Esophagus squamous epithelium (tissue), 5 donors: ENCODE measurements at places on chromosomes 7 and 10.

GRCh38 chr10:123565691-123566660 is 100.2 kb upstream of the GPR26 start:
- no peak for DNase-seq

DNA sequence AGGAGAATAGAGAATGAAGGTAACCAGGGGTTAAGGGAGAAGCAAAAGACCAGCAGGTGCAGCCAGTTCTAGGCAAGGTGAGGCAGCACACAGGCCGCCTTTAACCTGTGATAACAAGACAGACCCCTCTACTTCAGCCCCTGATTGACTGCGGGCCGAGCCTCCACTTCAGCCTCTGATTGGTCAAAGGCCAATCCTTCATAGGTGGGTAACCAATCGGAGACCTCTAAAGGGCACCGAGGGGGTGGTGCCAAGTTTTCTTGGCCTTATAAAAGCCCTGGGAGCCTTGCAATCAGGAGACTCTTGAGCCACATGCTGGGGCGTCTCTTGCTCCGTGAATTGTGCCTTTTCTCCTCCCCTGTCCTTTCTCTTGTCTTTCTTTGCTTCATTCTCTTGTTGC is 98.8 kb downstream of the ELFN1 start:
- DNase-seq: no peak

DNA sequence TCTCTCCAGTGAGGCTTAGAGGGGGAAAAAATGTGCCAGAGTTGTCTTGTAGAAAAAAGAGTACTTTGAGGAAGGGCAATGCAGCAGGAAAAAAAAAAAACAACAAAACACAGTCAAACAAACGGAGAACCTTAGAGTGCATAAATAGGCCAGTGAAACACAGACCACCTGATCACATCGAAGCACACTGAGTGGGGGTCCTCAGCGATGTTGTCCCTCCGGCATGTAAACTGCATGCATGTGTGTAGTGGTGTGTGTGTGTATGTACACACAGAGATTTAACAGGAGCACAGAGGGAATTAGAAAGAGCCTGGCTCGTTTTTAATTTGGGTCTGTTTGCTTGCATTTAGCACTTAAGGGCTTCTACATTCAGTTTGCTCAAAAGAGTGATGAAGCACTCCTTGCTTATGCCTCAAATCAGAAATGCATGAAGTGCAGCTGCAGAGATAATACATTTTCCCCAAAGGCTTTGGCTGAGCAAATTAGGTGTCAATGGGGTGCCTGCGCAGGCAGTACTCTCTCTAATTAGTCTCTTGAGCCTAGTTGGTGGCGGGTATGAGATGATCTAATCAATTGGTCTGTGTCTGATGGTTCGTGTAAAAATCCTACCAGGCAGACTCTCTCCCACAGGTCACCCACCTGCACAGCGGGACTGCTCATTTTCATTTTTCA is 62.7 kb upstream of the FZD1 start:
- DNase-seq: no peak

DNA sequence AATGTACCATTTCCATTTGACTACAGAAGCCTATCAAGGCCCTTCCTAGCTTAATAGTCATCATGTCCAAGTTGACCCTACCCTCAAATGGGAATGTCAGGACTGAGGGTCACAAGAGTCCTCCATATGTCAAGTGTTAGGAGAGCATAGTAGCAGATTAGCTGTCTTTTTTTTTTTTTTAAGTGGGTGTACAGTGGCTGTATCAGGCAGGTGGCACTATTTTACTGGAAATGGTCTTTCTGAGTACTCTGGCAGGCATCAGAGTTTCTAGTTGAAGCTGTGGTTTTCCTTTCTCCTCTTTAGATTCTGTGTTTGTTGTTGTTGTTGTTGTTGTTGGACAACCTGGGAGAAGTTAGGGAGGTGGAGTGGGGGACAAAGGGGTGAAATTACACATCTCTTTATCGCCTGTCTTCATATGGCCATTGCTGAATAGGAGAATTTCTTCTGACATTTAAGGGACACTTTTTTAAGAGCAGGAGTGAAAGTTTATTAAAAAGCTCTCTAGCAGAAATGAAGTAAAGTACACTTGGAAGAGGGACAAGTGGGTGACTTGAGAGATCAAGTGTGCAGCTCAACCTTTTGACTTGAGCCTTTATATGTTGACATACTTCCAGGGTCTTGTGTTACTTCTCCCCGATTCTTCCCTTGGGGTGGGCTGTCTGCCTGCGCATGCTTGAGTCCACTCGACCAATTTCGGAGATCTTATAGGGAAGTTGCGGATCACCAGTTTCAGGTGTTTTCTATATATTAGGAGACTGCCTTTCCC is 104.1 kb upstream of the FOXP2 start:
- no peak for DNase-seq

- no peak for DNase-seq
These were observed 13.2 kb downstream of the TMEM273 start for GRCh38 chr10:49174926-49175500.

- no peak for DNase-seq
These were observed 1.6 kb downstream of the GHRHR start for GRCh38 chr7:30965372-30965771.

DNA sequence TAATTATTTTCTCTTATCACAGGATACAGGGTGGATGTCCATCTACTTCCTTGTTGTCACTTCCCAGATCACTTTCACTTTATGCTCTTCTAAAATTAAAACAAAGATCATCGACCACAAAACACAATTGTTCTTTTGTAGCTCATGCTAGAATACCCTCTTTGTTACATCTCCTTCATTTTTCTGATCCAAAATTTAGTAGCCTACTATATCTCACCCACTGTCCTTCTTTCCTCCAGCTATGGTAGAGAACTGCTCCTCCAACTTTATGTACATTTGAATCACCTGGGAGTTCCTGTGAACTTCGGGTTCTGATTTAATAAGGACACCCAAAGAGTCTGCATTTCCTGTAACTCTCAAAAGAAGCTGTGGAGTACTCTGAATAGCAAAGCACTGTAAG is 1.2 kb upstream of the AHR start:
- DNase-seq: no peak

DNA sequence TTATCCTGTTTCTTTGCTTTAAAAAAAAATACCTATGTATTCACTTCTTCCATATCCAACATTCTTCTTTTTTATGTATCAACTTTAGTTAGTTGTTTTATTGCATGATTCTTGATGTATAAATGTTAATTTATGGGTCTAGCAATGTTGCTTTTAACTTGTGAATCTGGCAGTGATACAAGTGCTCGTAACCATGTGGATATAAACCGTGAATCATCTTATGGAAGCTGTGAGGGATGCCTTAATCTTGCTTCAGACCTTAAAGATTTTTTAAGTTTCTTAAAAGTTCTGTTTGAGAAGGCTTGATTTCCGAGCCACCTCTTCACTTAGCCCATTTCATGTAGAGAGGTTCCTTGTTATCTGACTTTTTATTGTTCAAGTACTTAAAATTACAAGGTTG is 25.9 kb downstream of the HELLS start:
- no peak for DNase-seq

GRCh38 chr7:135936497-135937217 is 40.5 kb downstream of the MTPN start:
- no peak for DNase-seq

DNA sequence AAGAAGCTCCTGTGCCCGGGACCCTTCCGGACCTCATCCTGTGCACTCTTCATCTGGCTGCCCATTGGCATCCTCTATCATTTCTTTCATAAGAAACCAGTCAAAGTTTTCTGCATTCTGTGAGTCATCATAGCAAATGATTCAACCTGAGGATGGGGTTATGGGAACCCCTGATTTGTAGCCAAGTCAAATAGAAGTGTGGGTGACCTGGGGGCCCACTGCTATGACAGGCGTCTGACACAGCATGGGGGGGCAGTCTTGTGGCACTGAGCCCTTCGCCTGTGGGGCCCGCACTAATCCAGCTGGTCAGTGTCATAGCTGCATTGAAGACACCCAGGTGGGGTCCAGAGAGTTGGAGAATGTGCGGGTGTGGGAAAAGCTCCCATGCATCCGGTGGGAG is 230.4 kb downstream of the USP6NL start:
- DNase-seq: no peak
